ENCODE measurements at places on chromosomes 7 and 10.

- DNase-seq: no peak
These were observed 51.4 kb upstream of the AOAH start for GRCh38 chr7:36775676-36776075.

DNA sequence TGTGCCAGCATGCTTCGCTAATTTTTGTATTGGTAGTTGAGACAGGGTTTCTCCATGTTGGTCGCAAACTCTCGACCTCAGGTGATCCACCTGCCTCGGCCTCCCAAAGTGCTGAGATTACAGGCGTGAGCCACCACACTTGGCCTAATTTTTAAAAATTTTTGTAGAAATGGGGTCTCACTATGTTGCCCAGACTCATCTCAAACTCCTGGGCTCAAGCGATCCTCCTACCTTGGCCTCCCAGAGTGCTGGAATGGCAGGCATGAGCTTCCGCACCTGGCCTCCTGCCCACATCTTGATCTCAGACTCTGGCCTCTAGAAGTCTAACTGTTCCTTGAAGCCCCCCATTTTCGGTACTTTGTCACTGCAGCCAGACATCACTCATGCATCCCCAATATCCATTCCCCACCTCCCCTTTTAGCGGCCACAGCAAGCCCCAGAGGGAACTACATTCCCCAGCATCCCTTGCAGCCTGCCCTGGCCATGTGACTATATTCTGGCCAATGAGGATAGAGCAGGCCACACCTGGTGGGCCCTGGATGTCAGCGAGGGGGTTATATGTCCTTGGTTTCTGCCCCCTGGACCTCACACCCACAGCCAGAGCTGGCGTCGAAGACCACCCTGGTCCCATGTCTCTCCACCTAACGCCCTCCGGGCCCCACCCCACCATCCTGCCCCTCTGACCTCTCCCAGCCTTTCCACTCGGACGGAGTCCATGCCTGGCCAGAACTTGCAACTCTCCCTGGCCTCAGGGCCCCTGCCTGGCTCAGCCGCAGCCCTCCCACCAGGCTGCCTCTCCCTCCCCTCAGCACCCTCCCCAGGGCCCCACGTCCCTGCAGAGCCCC lies 33.8 kb downstream of the MICALL2 start:
- DNase-seq: no peak

DNA sequence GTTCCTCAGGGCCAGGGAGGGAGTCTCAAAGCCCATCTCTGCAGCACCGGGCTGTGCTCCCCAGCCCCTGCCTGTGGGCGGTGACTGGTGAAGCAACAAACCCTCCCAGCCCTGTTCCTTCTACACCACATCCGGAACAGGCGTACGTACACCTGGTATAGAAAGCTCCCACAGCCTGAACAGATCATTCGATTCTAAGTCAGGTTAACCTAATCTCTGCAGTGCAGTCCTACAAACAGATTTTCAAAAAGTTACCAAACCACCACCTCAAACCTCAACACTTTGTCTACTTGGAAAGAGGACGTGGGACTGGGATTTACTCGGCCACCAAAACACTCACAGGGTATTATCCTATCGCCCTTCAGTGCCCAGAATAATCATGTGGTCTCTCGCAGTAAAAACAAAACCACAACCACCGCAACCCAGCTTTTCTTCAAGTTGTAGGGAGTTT lies 238.4 kb downstream of the DIP2C start:
- peak; percentile 70 for DNase-seq

DNA sequence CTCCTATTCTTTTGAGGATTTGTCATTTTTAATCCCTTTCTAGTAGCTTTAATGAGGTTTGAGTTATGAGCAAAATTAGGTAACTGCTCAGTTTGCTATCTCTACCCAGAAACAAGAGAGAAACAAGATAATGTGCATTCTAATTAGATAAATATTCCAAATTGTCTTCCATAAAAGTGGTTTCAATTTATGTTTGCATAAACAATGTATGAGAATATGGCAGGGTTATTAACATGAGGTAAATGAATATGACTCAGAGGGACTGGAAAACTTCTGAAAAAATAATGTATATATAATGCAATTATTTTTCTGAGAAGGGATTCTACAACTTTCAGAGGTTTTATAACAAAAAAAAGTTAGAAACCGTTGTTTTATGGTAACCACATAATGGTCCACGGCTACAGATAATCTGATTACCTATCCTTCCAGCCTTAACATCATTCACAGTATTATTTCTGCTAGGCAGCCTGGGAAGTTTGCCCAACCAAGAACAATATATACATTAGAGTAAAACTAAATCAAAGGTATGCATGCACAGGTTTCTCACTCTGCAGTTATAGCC lies 101.2 kb downstream of the CRPPA start:
- DNase-seq: no peak

DNA sequence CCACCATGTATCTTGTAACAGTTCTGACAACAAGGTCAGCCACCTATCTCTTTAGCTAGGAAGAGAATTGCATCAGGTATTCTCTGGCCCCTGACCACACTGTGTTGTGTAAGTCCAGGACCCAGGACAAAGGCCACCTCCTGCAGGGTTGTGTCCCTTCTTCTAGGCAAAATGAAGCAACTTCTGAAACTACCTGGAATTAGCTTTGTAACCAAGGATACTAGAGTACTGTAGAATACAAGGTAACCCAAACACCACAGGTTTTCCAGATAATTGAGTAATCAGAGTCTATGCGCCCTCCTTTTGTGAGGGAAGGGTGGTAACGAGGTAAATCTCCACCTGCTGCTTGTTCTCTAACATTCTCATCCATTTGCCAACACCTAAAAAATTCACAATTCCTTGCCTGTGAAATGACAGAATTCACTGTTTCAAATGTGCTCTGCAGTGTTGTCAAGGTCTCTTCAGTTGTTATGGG lies 51.7 kb downstream of the SGMS1 start:
- no peak for DNase-seq

GRCh38 chr7:15556339-15557105 lies 5.3 kb downstream of the AGMO start:
- DNase-seq: no peak

DNA sequence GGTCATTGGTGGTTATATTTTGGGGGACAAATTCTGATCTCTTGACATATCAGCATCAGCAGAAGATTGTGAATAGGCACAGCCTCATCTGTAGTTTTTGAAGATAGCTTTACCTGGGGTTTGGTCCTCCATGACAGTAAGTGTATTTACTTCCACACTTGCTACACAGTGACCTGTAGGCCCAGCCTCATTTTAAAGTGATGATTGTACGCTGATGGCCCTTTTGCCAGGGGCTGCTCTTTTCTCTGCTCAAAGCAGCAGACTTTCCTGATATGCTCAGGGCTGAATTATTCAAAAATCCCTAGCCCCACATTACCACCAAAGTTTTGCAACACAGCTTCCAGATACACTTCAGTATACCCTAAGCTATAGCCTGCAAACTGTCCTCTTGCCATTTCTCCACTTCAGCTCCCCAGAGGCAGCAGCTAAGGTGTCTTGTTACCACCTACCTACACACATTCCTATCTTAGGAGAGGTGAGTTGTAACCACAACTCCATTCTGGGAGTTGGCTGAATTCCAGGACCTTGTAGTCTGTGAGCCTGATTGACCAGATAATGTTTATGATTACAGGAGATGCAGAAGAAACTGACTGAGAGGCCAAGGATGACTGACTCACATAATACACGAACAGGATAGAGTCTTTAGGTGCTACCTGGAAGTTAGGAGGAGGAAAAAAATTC lies 6.0 kb downstream of the ASB4 start:
- no peak for DNase-seq

GRCh38 chr7:151900986-151901621 lies 24.2 kb upstream of the PRKAG2 start:
- DNase-seq: no peak

- DNase-seq: no peak
These were observed 96.0 kb downstream of the NRCAM start for GRCh38 chr7:108360058-108360800.

DNA sequence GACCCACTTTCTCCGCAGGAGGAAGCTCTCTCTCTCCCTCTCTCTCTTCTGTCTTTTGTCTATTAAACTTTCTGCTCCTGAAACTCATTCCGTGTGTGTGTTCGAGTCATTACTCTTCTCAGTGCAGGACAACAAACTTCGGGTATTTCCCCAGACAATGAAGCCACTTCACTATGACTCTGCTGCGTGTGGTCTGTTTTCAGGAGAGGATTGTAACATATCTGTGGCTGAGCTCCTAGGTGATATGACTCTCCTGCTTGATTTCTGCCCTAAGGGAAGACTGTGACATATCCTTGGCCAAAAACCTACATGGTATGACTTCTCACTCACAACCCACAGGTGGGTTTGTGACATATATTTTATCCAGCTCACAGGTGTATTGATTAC lies 39.9 kb upstream of the ZNF107 start:
- DNase-seq: no peak

DNA sequence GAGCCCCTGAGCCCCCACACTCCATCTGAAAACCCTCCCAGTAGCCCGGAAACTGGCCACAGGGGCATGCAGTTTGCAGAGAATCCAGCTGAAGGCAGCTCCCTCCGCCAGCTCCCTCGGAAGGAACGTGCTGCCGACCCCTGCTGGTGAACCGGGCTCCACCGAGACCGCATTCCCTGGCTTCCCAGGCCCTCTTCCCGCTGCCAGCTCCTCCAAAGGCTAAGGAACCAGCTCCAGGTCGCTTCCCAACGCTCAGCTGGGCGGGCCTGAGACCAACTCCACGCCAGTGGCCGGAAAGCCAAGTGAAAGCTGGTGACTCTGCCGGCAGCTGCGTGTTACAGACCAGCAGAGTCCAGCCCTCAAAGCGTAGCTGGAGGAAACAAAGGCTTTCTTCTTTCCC lies 35.8 kb downstream of the GPER1 start:
- no peak for DNase-seq

DNA sequence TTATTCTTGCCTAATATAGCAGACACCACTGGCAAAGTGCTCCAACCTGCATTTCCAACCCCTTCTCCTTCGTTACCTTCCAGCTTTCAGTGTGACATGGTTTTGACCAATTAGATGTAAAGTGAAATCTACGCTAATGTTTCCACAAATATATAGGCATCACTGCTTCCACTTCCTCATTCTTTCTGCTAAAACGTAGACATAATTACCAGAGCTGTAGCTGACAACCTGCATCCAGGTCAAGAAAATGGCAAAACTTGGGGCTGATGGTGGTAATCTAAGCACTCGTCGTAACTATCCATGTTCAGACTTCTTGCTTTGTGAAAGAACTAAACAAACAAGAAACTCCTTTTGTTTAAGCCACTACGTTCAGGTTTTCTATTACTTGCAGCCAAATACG lies 41.8 kb upstream of the COL1A2 start:
- DNase-seq: no peak

GRCh38 chr7:40470091-40470592 lies 335.3 kb downstream of the SUGCT start:
- no peak for DNase-seq

DNA sequence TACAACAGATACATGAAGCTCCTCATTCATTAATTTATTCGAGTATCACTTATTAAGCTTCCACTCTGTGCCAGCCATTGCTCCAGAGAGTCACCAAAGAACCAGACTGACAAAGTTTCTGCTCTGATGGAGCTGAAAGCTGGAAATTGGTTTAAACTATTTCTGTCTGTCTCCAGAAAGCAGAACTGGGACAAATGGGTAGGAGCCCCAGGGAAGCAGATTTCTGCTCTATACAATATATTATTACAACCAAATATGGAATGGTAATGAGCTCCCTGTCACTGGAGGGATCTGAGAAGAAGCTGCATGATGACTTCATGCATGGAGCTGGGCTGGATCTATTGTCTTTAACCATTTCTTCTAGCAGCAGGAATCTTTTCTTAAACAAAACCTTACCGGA lies 165.4 kb upstream of the ADO start:
- DNase-seq: no peak

- DNase-seq: no peak
These were observed 1.0 kb downstream of the IGFBP3 start for GRCh38 chr7:45919993-45920459.

GRCh38 chr7:142771353-142771723 lies 568 bp downstream of the PRSS2 start:
- DNase-seq: no peak

DNA sequence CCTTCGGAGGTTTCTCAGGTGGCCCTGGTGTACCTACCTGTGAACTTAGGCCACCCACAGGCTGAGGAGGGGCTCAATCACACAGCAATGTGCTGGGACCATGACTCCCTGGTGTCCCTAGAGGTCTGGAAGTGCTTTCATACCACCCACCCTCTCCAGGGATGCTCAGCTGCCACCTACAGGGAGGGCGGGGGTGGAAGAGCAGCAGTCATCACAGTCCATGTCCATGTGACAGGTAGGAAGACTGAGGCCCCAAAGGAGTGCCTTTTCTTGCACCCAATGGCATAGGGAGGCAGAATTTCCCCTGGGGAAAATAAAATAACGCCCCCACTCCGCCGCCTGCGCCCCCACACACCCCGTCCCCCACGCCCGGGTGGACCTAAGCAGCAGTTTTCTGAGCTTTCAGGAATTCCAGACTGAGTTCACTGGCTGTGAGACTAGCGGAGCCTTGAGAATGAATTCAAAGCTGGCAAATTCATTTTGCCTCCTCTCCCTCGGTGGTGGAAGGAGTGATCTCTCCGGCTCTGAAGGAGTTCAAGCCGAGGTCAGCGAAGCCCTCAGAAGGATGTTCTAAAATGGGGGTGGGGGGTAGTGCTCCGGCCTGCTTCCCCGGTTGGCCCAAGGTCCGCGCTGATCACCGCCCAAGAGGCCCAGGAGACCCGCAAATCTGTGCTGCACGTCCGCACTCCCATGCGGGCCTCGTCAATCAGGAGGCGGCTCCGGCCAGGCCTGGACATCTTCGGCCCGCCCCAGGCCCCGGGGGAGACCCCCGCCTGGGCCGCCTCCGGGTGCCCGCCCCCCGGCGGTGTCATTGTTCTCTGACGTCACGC lies 2.1 kb upstream of the ZMIZ1 start:
- peak; percentile 33 for DNase-seq

DNA sequence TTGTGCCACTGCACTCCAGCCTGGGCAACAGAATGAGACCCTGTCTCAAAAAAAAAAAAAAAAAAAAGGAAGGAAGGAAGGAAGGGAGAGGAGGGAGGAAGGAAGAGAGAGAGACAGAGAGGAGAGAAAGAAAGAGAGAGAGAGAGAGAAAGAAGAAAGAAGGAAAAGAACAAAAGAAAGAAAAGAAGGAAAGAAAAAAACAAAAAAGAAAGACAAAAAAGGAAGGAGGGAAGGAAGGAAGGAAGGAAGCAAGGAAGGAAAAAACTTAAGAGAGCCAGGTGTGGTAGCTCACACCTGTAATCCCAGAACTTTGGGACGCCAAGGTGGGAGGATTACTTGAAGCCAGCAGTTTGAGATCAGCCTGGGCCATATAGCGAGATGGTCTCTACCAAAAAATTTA lies 731 bp upstream of the SPACDR start:
- no peak for DNase-seq

DNA sequence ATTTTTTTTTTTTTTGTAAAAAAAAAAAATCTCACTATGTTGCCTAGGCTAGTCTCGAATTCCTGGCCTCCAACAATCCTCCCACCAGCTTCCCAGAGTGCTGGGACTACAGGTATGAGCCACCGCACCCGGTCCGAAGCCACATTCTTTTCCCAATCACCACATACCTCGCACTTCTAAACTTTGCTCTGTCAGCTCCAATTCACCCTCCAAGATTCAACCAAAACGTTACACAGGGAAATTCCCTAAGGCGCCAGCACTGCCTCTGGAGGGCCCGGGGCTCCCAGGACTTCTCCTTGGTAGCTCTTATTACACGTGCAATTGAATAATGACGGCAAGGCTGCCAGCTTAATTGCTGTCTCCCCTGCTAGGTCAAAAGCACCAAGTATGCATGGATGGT lies 10.3 kb upstream of the DNAAF5 start:
- DNase-seq: no peak
